ENCODE measurements at places on chromosomes 5 and 9.

DNA sequence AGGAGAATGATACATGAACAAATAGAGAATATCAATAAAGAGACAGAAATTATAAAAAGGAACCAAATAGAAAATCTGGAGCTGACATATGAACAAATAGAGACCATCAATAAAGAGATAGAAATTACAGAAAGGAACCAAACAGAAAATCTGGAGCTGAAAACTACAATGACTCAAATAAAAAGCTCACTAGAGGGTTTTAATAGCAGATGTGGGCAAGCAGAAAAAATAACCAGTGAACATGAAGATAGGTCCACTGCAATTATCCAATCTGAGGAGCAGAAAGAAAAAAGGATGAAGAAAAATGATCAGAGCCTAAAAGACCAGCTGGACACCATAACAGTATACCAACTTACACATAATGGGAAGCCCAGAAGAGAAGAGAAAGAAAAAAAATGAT lies 353.7 kb downstream of the ARL15 start:
- DNase-seq: no peak

GRCh38 chr5:174175716-174176268 lies 130.3 kb downstream of the NSG2 start:
- DNase-seq: no peak

DNA sequence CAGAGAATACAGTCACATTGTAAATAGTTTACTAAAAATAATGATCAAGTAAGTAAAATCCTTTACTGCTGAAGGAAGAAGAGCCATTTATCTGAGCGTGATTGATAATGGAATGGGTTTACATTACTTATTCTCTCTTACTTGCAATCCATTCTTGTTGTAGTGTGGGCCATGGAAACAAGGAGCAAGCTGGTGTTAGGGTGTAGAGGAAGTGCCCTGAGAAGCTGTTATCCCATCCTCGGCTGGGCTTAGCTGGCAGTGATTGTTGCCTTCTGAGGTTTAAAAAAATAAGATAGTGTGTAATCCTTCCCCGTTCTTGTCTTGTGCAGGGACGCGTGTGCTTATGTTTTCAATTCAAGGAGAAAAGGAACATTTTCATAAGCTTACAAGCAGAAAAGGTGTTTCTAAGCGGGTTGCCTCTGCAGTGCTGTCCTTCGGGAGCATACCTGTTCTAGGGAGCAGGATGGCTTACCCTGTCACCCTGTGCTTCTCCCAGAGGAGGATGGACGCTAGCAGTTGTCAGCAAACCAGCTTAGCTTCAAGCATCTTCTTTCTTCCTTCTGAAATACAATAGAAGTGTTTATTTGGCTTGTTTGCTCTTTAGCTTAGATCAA lies 188.3 kb downstream of the ARHGEF28 start:
- DNase-seq: no peak

- no peak for DNase-seq
Measured at GRCh38 chr5:66291771-66292170, 147.7 kb downstream of the SREK1 start.

DNA sequence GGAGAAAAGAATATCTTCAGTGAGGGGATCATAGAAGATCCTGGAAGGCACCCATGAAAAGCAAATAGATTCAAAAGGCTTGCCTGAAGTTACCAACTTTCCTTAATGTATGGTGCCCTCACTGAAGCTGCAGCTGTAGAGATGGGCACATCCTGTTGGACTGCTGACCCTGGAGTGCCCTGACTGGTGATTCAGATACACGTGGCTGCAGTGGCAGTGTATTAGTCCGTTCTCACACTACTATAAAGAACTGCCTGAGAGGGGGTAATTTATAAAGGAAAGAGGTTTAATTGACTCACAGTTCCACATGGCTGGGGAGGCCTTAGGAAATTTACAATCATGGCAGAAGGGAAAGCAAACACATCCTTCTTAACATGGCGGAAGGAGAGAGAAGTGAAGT lies 80.3 kb downstream of the OSMR start:
- DNase-seq: no peak

DNA sequence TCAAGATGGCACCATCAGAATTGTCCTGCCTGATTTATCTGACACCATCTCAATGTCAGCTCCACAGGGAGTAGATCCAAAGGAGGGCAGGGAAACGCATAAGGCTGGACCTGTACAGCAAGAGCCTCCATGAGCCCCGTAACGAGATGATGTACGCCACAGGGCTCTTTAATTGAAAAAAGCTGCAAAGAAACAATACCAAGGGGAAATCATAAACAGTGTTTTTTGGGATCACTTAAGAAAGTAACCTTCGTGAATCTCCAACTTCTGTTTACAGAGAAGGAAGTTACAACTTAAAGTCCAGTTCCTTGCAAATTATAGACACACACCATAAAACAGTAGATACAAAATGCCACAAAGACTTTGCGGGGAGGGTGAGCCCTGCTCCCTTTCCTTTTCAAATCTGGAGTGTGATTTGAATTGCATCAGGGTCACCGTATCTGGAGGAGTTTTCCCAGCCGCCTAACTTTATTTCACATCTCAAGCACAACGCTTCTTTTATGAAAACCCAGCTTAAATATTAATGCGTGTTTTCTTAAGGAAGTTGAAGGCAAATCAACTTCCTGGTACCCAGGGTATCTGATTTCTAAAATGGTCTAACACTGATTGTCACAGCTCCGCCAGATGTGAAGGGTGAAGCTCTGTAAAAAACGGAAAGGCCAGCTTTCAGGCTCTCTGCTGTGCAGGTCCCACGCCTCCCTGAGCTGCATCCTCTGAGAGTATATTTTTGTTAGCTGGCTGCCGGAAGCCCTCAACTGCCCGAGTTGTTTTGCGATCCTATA lies 88.9 kb downstream of the EBF1 start:
- DNase-seq: no peak

- no peak for DNase-seq
Measured at GRCh38 chr9:89505911-89506310, 8.0 kb upstream of the SEMA4D start.

DNA sequence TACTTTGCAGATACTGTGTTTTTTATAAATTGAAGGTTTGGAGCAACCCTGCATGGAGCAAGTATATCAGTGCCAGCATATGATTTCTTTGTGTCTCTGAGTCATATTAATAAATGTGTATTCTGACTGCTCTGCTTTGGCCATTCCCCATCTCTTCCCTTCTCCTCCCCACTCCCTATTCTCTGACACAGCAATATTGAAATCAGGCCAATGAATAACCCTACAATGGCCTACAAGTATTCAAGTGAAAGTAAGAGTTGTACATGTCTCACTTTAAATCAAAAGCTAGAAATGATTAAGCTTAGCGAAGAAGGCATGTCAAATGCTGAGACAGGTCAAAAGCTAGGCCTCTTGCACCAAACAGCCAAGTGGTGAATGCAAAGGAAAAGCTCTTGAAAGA lies 82.2 kb upstream of the TLX3 start:
- DNase-seq: no peak

DNA sequence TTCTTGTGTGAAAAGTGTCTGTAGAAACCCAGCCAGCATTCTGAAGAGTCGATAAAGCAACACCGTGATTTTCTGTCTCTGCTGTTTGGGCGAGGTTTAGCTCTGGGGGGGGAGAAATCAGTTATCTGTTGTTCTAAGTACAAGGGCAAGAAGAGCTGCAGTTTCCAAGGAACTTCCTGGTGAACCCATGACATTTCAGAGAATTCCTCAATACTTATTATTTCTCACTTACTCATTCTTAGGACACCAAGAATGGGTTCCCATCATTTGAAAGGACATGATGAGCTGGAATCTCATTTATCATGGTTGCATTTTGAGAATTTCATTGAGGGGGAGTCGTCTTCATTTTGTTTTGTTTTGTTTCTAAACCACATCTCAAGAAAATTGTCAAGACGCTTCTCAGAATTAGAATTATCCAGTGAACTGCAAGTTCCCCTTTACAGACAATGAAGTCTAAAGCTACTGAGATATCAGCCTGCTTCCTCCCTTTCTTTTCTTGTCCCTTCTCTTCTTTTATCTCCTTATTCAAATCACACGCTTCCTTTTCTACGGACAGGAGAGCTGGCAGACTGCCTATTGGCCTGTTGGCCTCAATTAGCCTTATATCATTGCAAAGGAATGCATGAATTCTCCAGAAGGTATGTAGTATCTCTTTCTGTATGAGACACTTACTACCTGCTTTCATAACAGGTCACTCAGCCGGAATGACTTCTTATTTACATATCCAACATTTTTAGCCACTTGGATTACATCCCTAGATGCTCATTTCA lies 53.7 kb downstream of the ZNF462 start:
- DNase-seq: no peak

DNA sequence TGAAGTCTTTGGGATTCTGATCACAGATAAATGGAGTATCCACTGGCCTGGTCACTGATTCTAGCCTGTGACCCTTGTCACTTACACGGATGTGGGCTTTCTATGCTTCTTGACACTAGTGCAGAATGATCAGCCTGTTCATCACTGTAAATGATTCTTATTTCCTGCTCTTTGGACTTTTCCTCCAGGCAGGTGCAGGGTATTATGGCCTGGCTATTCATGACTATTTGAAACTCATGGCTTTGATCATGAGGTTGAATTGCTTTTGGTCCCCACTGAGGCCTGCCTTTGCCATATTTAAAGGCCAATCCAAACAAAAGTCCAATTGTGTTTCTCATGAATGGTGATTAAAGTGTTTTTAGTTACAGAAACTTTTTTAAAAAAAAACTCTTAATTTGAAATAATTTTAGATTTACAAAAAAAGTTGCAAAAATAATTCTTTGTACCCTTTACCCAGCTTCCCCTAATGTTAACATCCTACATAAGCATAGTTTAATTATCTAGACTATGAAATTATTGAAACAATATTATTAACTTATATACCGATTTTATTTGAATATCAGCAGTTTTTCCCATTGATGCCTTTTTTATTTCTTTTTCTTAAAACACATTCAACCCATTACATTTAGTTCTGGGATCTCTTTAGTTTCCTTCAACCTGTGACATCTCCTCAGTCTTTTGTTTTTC lies 68.1 kb downstream of the GALNT10 start:
- DNase-seq: no peak

DNA sequence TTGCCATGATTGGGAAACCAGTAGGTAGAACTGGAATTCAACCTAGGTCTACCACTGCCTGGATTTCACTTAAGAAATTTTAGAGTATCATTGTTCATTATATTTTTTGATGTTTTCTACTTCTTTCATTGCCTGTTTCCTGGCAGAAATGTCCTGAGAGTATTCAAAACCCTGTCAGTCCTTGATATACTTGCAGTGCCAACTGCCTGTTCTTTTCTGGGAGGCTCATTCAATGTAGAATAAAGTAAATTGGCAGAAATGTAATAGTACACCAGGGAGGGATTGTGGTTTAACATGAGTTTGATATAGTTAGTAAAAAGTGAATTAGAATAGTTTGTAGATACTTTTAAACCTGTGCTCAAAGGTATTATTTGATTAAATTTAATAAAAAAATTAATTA lies 286.3 kb downstream of the FBXL7 start:
- DNase-seq: no peak

- DNase-seq: peak; percentile 65
Measured at GRCh38 chr5:65721050-65721719, 724 bp downstream of the SGTB start.

DNA sequence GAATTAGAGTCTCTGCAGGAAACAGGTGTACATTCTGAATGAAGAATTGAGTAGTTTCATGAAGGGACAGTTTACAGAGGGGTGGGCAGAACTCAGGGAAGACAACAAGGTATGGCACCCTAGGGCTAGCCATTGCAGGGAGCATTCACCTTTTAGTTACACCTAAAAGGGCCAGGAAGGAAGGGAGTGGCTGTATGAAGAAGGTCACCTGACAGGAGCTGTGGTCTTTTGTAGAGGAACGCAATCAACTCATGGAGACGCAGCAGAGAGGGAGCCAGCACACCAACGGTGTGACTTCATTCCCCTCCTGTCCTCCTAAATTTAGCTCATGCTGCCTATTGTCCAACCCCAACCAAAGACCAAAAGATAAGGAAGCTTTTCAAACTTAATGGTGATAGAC lies 12.7 kb upstream of the ZCCHC7 start:
- no peak for DNase-seq

DNA sequence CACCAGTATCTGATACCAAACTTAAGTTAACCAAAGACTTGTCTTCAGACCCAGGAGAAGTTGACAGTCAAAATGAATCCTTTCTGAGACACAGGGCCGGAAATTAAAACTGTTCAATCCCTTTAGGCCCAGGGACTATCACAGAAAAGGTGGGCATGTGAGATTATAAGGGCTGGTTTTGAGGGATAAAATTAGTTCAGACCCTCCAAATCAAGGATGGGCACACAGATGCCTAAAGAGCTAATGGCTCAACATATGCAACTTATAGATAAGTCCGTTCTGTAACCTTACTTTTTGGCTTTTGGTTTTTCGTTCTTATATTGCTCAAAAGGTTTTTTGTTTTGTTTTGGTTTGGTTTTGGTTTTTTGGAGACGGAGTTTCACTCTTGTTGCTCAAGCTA lies 129.6 kb upstream of the ABCA1 start:
- DNase-seq: no peak

DNA sequence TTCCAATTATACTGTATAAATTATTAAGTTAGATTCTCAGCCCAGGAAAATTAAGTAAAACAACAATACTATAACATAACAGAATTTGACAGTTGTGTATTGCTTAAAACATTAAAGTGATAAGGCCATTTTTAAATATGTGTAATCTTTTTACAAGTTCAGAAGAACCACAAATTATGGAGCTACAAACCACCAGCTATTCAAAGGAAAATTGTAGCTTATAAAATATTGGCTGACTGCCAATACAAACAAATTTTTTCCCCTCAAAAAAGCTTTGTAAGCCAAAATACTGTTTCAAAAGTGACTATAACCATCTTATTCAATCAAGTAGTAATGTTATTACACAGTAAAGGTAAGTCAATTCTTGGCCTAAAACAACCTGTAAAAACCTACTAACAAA lies 21.9 kb downstream of the STRBP start:
- no peak for DNase-seq

DNA sequence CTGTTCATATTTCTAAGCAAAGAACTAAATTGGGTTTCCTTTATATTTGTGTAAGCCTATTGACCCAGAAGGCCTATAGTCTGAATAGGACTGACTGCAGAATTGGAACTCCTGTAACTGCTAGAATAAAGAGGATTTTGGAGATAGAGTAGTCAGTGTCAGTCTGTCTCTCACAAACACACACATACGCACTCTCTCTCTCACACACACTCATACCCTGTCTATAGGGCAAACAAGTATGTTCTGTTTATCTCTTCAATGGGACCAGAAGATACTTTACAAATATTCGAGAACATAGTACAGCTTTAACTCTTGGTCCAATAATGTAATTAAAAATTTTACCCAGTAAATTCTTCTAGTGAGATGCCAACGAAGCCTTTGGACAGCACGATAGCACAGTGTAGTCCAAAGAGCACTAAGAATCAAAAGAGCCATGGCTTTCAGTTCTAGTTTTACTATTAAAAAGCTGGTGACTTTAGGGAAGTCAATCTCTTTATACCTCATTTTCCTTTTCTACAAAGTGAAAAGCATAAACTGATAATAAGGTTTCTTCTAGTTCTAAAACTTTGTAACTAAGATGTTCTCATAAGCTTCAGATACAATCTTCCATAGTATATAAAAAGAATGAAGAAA lies 19.3 kb downstream of the ABHD17B start:
- no peak for DNase-seq

GRCh38 chr9:135065804-135066203 lies 21.7 kb upstream of the OLFM1 start:
- DNase-seq: no peak

All from globus pallidus (tissue), 1 donor.